T follicular helper cell (primary cell): ENCODE measurements at places on chromosomes 4 and X.

GRCh38 chr4:13525606-13526281 lies 18.6 kb downstream of the NKX3-2 start:
- no peak for DNase-seq

- DNase-seq, result no peak
These were observed 31.7 kb downstream of the TXK start for GRCh38 chr4:48102303-48102702.

- no peak for DNase-seq
These were observed 193.0 kb downstream of the MGST2 start for GRCh38 chr4:139858436-139859205.

GRCh38 chr4:10074767-10075105 lies 41.9 kb downstream of the WDR1 start:
- DNase-seq, result no peak

- no peak for DNase-seq
These were observed 54.2 kb upstream of the GRID2 start for GRCh38 chr4:92249541-92249940.

DNA sequence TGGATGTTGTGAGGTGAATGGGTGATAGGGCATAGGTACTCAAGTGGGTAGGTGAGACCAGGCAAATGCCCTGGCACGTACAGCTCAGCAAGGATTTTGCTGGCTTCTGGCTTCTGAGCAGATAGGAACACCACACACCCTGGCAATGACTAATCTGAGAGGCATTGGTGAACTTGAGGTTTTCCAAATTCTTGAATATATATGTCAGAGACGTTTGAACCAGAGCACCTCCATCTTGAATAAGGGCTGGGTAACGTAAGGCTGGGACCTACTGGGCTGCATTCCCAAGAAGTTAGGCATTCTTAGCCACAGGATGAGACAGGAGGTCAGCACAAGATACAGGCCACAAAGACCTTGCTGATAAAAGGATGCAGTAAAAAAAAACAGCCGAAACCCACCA lies 204.5 kb downstream of the NLGN4X start:
- no peak for DNase-seq

- DNase-seq, result no peak
These were observed 85.0 kb upstream of the FAM241A start for GRCh38 chr4:112060212-112060611.
